ENCODE measurements at places on chromosomes 1 and 21.

GRCh38 chr1:218983848-218984247 is 189.8 kb upstream of the LYPLAL1 start:
- peak; percentile 8 for DNase-seq

DNA sequence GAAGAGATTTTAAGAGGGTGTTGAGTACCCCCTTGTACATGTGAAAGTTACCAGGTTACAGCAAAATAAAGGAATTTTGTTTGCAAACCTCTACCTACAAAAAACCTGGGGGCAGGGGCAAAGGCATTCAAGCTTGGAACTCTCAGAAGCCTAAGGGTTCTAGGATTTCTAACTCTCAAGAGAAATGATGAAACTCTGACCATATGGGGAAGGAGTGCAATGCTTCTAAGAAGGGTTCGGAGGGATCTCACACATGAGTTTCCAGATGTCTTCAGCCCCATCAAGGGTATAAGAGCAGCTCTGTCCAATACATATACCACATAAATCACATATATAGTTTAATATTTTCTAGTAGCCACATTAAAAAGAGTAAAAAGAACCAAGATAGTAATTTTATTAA is 7.3 kb upstream of the FCGR2A start:
- no peak for DNase-seq

- DNase-seq, result peak; percentile 53
Measured at GRCh38 chr1:207811920-207812720, 60.3 kb downstream of the CD46 start.

- no peak for DNase-seq
Measured at GRCh38 chr21:46128106-46128932, 27.1 kb downstream of the FTCD start.

DNA sequence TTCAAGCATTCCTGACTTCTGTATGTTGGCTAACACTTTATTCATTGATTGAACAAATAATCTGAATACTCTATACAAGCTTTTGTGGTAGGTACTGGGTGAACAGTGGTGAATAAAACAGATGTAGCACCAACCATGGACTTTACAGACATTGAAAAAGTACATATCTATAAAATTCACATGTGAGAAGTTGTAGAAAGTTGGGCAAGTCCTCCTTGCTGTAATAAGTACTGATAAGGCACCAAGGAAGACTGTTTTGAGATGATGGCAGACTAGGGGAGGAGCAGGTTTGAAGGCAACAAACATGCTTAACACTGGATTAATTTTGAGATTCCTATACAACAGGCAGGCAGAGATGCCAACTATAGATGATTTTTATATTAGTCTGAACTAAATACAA is 42.4 kb downstream of the RNF2 start:
- no peak for DNase-seq

DNA sequence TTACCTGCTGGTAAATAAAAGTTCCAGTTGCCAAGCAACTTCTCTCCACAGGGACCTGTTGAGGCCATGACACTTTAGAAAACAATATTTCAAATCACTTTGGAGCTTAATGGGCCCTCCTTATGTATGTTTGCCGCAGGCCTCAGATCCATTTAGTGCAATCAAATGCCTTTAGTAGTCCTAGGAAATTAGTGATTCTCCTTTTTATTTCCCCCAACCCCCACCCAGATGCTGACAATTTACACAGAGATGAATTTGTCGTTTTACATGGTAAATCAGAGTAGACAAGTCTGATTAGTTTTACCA is 83.6 kb downstream of the CLIC4 start:
- DNase-seq, result peak; percentile 28

DNA sequence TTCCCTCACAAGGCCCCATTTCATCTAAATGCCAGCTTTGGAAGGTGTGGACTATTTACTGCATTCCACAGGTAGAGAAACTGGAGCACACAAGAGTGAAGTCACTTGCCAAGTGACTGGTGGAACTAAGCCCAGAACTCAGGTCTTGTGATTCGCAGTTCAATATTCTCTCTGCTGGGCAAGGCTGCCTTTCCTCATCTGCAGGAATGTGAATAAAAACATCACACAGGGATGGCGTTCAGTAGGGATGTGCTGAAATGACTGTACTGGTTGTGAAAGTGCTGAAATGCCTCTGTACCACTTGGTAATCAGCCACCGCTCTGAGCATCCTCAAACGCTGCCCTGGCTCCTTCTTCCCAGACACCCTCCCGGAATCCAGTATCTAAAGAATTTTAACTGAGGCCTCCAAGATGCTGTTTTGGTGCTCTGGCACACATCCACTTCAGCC is 145.6 kb downstream of the HIVEP3 start:
- no peak for DNase-seq

- DNase-seq, result peak; percentile 56
Measured at GRCh38 chr1:205298191-205298994, 23.2 kb downstream of the NUAK2 start.

DNA sequence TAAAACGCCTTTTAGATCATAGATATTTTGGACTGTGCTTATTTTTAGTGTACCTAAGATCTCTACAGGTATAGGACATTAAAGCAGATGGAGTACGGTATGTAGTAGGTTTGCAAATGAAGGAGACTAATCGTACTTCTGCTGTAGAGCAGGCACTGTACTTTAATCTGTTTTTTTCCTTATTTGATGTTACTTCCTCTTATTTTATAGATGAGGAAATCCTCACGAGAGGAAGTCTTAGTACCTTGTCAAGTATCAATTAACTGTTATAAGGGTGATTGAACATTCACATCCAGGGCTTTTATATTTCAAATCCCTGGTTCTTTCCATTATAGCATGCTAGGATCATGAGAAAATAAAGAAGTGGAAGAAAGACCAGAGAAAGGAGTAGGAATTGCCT is 41.1 kb downstream of the CACHD1 start:
- DNase-seq, result no peak

GRCh38 chr1:183622884-183623785 is 12.4 kb downstream of the ARPC5 start:
- DNase-seq, result peak; percentile 69

- no peak for DNase-seq
Measured at GRCh38 chr1:182095946-182096345, 34.4 kb upstream of the ZNF648 start.

GRCh38 chr1:200625381-200625824 is 4.9 kb upstream of the KIF14 start:
- DNase-seq, result no peak

DNA sequence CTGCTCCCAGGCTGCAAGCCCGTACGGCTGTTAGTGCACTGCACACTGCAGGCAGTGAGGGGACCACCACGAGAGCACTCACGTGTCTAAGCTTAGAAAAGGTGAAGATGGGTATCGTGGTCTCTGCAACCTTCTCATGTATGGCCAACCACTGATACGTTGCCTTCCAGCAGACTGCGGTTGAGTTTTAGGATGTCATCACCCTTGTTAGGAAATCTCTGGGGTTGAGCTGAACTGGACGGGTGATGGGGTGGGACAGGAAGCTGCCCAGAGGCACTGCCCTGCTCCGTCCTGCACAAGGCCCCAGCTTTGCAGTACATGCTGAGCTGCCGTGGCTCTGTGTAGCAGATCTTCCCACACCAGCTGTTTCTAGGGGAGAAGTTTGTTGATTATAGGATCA is 43.3 kb downstream of the FAAP20 start:
- no peak for DNase-seq

- DNase-seq, result no peak
Measured at GRCh38 chr1:214747050-214747635, 144.1 kb downstream of the CENPF start.

- DNase-seq, result peak; percentile 61
Measured at GRCh38 chr1:58739856-58740466, 40.1 kb upstream of the MYSM1 start.

- no peak for DNase-seq
Measured at GRCh38 chr1:78279051-78279450, 211.7 kb upstream of the PTGFR start.

DNA sequence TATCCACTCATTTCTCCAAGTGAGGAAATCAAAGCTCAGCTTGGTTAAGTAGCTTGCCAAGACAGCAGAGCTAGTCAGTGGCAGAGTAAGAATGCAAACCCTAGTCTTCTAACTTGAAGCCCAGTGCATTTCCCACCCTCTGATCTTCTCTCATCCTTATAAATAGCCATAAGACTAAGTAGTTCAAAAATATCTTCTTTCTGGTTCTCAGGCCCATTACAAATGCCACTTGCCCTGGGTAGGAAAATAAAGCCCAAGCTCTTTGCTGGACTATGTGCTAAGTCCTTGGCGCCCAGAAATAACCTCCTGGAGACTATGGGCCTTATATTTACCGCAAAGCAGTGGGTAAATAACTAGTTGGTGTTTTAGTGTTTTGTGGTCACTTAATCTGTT is 505.8 kb downstream of the PLPP3 start:
- DNase-seq, result no peak

- no peak for DNase-seq
Measured at GRCh38 chr21:36511484-36512220, 31.7 kb upstream of the CLDN14 start.

- DNase-seq, result no peak
Measured at GRCh38 chr1:186892936-186893335, 64.2 kb downstream of the PLA2G4A start.

DNA sequence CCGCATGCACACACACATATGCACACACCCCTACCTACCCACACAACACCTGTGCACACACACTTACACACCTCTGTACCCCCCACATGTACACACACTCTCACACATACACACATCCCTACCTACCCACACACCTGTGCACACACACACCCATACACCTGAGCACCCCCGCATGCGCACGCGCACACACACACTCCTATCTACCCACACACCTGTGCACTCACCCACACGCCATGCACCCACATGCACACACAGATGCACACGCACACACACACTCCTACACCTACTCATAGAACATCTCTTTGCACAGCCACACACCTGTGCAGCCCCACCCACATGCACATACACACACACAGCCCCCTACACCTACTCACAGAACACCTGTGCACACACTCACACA is 15.5 kb upstream of the PADI2 start:
- no peak for DNase-seq

DNA sequence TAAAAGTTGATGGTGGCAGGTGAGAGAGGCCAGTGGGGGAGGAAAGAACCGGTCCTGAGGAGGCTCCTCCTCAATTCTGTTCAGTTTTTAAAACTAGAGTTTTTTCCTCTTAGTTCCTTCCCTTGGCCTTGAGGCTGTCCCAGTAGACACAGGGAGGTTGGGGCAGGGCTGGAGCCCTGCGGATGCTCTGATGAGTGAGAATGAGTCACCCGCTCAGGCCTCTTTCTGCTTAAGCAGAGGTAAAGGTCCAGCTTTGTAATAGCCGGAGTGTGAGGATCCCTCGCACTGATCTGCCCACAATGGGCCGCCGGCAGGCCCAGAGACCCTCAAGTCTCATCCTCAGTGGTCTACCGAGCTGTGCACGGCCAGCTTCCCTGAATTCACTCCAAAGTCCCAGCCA is 49.6 kb upstream of the IRF2BP2 start:
- DNase-seq, result no peak

DNA sequence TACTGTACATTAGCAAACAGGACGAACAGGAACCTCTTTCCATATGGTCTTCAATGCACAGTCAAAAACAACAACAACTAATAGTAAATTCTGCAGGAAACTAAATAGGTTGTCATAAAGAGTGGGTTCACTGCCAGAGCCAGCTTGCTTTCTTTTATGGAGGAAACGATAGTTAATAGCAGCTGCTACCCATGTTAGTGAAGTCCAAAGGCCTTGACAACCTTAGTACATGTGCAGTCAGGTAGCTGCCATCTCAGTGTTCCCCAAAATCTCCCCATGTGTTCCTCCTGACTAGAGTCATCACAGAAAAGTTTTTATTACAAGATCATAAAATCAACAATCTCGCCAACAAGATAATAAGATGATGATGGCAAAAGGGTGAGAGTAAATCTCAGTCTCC is 16.6 kb upstream of the ADORA3 start:
- DNase-seq, result no peak

DNA sequence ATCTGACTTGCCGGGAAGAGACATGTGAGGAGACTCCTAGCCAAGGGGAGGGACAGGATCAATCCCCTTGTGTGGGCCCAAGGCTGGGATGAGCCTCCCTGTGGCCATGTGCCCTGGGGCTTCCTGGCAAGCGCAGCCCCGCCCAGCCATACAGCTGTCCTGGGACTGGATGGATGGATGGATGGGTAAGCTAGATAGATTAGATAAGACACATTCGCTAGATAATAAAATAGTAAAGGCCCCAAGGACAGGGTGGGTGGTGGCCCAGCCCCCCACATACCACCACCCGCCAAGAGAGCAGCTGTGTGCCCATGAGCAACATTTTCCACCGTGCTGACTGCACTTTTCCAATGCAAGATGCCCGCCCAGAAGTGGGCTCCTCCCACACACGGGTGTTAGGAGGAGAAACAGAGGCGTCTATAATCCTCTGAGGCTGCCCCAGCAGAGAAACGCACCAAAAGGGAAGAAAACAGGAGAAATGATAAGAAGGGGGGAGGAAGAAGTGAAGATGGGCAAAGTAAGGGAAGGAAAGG is 25.1 kb downstream of the ZBTB17 start:
- no peak for DNase-seq

DNA sequence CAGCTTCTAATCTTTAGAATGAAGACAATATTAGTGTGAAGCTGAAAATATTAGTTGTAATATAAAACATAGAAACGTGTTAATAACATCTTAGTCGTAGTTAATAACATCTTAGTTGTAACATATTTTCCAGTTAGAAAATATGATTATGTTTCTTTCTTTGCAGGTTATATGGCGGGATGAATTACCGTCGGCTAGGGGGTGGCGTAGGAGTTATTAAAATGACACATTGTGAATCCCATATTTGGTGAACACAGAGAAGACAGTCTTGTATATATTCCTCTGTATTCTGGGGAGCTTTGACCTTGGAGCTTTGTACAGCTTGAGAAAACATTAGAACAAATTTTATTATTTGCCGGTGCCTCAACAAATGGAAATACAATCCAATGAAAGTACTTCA is 39.5 kb upstream of the DARS2 start:
- DNase-seq, result no peak

- DNase-seq, result no peak
Measured at GRCh38 chr1:148354284-148354912, 128.7 kb downstream of the PPIAL4G start.

- no peak for DNase-seq
Measured at GRCh38 chr1:11529330-11529729, 50.4 kb downstream of the DISP3 start.

GRCh38 chr1:72336776-72337175 is 54.4 kb upstream of the NEGR1 start:
- no peak for DNase-seq

DNA sequence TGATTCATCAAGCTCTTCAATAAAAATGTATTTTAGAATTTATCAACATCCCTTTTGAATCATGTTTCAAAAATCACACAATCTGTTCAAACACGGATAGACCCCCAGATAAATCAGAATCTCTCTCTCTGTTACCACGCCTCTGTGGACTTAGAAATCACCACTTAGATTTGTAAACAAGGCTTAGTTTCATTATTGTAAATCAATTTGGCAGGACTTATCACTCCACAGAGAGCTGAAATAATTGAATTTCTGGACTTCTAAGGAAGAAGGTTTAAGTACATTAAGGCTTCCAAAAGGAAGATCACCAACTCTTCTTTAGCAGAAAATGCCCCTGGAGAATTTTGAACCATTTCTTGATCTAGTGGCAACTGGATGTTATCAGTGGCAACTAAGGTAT is 100.4 kb downstream of the APP start:
- DNase-seq, result no peak

GRCh38 chr1:105101261-105101660 is 1351.6 kb downstream of the AMY1C start:
- no peak for DNase-seq

All from HEK293T (cell line).